M059J (cell line): ENCODE measurements at places on chromosomes 12 and 14. TPM values are rescaled to one million over a fixed set of nuclear protein-coding genes. Genes with fewer than 3 reads are reported as not detected.
A peak's percentile ranks its signal among the peaks of the same experiment; 100 is the strongest.

GRCh38 chr12:116039081-116039480 lies 238.4 kb downstream of the MED13L start:
- DNase-seq, result no peak

PRH2 gene
- total RNA-seq, result not detected in 2 replicates

DNA sequence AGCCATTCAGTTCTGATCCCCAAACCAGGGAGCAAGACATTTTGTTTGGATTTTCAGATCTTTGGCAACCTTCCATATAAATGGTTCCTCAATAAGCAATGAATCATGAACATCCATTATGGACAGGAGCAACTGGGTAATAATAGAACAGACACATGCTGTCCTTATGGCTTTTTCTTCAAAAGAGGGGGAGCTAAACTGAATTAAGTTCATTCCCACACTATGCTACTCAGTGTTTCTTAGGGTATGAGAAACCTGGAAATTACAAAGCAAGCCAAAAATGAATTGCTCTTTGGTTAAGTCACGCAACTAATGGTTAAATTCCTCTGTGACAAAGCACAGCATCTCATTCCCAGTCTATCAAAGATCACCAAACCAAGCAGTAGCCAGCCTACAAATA lies 51.0 kb downstream of the PTGER2 start:
- peak; percentile 27 for DNase-seq

DNA sequence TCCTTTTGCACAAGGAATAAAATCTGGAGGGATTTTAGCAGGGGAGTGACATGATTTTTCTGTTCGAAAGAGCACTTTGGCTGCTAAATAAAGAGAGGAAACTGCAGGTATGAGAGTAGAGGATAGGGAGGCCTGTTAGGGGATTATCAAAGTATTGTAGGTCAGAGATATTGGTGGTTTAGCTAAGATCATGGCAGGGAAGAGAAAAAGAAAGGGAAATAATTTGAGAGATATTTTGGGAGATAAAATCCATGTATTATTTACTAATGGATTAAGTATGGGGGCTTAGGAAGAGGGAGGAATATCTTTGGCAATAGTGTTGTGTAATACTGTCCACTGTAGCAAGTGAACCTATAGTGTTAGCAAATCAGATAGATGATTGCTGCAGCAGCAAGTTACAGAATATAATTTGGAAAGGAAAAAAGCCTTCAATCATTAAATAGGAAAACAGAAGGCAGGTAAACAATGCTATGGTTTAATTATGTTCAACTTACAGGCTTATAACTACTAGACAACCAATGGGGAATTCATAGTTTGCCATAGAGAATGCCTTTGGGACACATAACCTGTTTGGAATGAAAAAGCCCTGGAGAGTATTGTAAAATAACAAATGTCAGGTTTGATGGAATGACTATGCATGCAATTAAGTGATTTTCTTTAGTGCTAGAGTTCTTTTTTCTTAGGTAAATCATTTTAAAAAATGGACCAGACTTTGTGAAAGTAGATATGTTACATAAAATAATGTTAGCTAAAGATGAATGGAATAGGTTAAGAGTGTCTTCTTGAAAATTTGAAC lies 50.5 kb downstream of the ADIPOR2 start:
- peak; percentile 39 for DNase-seq

DNA sequence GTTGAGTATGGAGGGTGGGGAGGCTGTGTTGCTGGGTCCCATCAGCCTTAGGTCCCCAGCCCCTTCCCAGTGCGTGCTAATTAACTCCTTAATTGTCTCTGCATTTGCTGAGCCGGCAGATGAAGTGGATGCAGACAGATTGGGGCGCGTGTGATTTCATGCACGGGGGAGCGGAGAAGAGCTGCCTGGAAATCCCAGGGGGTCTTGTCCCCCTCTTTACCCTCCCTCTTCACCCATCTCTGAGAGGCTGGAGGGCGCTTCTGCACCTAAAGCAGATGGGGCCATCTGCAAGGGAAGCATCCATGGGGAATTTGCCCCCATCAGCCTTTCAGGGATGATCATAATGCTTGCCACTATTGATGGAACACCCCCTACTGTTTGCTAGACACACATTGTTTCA lies 4.4 kb upstream of the ASIC1 start:
- no peak for DNase-seq

ADCY4 gene
- total RNA-seq, result not detected in 2 replicates

DNA sequence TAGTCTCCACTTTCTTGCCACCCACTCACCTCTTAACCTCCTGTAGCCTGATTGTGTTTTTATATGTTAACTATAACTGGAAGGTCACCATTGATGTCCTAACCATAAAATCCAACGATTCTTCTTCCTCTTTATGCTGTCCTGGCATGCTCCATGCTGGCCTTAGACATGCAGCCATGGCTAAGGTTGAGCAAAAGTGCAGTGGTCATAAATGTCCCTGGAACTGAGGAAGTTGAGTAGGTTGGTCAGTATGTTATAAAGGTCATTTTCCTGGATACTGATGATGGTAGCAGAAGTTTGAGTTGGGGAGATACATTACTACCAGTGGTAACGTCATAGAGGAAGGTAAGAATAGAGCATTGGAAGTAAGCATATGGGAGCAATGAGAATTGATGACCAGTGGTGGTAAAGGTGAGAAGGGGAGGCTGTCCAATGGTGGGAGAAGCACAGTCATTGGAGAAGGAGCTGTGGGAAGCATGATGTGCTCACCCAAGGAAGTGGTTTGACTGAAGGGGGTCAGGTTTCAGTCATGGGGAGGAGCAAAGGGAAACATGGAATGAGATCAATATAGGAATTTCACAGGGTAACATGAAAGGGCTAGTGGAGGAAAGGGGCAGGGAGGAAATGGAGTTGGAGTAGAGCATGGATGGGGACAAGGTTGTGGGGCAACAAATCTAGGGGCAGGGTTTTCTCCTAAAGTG lies 240.8 kb downstream of the DACT1 start:
- DNase-seq, result peak; percentile 24

- DNase-seq, result no peak
Measured at GRCh38 chr12:103823871-103824270, 17.2 kb downstream of the NT5DC3 start.

DNA sequence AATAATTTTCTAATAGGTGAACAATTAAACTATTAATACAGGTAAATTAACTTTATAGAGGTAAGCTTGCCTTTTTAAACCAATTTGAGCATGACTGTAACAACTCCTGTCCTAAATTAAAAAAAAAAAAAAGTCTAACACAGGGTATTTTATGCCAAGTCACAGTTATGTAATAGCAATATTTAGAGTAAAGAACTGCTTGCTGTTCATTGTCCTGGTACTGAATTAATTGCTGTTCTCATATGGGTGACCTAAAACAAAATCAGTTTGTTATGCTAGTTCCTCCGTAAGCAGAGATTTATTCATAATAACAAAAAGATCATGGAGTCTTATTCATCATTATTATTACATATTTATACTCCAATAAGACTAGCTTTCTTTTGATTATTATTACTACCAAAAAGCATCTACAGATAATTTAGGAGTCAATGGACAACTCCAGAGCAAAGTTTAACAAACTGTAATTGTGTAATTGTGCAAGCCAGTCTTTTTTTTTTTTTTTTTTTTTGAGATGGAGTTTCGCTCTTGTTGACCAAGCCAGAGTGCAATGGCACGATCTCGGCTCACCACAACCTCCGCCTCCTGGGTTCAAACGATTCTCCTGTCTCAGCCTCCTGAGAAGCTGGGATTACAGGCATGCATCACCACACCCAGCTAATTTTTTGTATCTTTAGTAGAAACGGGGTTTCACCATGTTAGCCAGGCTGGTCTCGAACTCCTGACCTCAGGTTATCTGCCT lies 98.3 kb downstream of the ITPR2 start:
- DNase-seq, result no peak

RAD51AP1 gene
- total RNA-seq, result 63.4 and 66.7 TPM in 2 replicates

- DNase-seq, result no peak
Measured at GRCh38 chr14:68551045-68551683, 241.7 kb downstream of the ZFP36L1 start.
